Posterior cingulate gyrus (tissue), 11 donors: ENCODE measurements at places on chromosomes 16 and 17.

- peak; percentile 75 for DNase-seq
These were observed 64.2 kb downstream of the SPECC1 start for GRCh38 chr17:20073055-20073979.

- no peak for DNase-seq
These were observed 527.0 kb downstream of the MAF start for GRCh38 chr16:79073566-79073965.

DNA sequence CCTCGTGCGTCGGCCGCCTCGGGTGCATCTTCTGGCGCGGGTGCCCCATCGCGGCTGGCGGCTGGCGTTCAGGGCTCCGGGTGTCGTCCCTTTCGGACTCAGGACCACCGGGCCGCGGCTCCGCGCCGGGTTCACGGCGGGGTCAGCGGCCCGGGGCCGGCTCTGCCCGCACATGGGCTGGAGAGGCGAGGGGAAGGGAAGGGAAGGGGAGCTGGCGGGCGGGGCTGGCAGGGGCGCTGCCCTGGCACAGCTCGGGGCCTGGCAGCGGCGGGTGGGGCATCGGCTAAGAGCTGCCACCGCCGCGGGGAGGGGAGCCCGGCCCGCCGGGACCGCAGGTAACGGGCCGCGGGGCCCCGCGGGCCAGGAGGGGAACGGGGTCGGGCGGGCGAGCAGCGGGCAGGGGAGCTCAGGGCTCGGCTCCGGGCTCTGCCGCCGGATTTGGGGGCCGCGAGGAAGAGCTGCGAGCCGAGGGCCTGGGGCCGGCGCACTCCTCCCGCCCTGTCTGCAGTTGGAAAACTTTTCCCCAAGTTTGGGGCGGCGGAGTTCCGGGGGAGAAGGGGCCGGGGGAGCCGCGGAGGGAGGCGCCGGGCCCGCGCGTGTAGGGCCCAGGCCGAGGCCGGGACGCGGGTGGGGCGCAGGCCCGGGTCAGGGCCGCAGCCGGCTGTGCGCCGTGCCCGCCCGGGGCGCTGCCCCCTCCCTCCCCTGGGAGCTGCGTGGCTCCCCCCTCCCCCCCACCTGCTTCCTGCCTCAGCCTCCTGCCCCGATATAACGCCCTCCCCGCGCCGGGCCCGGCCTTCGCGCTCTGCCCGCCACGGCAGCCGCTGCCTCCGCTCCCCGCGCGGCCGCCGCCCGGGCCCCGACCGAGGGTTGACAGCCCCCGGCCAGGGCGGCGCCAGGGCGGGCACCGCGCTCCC lies 646 bp downstream of the HIC1 start:
- DNase-seq, result no peak

DNA sequence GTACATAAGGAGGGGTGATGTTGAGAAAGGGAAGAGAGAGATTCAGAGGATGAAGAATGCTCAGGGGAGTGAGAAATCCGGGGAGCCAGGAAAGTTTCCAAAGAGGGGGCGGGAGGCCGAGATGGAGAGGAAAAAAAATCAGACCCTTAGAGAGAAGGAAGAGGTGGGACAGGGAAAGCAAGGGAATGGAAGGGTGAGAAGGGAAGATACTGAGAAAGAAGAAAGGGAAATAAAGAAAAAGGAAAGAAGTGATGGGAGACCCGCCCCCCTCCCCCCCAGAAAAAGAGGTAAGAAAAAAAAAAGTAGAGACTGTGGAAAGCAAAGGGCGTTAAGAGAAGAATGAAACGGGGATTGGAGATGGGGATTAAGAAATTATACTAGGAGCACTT lies 507 bp downstream of the DYNLRB2 start:
- no peak for DNase-seq

- no peak for DNase-seq
These were observed 128.7 kb upstream of the ZFHX3 start for GRCh38 chr16:73176577-73177013.

- no peak for DNase-seq
These were observed 6.6 kb upstream of the SALL1 start for GRCh38 chr16:51157698-51158097.

- DNase-seq, result no peak
These were observed 8.9 kb downstream of the OR4D1 start for GRCh38 chr17:58156839-58157803.

GRCh38 chr16:23434380-23434779 lies 18.6 kb downstream of the COG7 start:
- no peak for DNase-seq

DNA sequence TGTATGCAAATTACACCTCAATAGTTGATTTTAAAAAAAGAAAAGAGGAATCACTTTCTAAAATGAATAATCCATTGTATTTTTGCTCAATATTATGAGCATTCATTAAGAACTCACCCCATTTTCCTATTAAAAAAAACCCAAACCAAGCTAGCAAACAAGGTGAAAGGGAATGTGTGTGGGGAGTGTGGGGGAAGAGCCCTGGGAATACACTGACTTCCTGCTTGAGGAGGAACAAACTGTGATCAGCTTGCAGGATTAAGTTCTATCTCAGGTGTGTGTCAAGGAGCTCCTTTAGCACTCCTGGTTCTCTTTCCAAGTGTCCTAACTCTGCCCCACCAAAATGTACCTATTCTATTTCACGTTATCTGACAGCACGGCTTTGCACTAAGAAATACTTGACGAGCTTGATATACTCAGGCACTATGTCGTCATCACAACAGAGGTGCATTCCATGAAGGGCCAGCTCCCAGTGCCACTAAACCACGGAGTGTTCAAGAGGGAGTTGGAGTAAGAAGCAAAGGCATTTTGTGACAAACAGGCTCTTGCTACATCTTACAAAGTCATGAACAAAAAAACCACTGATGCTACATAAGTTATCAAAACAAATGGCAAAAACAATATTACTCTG lies 73.2 kb downstream of the MYH10 start:
- DNase-seq, result no peak

- DNase-seq, result no peak
These were observed 110.9 kb downstream of the XYLT1 start for GRCh38 chr16:17359788-17360390.

DNA sequence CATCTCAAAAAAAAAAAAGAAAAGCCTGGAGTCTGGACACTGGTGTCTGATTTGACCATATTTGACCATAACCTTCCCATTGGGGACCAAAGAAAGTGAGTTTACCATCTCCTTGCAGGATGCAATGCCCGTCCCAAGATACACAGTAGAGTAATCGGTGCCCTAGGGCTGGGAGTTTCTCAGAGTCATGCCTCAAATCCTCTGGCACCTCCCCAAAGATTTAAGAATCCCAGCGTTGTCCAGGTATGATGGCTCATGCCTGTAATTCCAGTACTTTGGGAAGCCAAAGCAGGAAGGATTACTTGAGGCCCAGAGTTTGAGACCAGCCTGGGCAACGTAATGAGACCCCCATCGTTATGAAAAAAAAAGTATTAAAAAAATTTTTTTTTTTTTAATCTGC lies 5.0 kb downstream of the PITPNM3 start:
- no peak for DNase-seq

GRCh38 chr17:9240659-9241370 lies 219.5 kb downstream of the NTN1 start:
- no peak for DNase-seq

DNA sequence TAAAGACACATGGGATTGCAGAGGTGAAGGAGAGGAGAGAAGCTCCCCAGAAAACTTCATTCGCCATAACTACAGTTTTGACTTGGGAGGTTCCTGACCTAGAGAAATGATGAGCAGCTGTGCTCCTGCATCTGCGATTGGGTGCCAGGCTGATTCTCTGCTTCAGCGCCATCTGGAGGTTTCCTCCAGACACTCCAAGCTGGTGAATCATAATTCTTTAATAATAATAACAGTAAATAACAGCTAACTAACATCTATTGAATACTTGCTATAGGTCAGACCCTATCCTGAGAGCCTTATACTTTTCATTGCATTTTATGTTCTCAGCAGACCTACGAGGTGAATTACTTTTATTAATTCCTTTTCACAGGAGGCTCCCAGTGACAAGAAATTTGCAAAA lies 575.8 kb downstream of the TOX3 start:
- no peak for DNase-seq

DNA sequence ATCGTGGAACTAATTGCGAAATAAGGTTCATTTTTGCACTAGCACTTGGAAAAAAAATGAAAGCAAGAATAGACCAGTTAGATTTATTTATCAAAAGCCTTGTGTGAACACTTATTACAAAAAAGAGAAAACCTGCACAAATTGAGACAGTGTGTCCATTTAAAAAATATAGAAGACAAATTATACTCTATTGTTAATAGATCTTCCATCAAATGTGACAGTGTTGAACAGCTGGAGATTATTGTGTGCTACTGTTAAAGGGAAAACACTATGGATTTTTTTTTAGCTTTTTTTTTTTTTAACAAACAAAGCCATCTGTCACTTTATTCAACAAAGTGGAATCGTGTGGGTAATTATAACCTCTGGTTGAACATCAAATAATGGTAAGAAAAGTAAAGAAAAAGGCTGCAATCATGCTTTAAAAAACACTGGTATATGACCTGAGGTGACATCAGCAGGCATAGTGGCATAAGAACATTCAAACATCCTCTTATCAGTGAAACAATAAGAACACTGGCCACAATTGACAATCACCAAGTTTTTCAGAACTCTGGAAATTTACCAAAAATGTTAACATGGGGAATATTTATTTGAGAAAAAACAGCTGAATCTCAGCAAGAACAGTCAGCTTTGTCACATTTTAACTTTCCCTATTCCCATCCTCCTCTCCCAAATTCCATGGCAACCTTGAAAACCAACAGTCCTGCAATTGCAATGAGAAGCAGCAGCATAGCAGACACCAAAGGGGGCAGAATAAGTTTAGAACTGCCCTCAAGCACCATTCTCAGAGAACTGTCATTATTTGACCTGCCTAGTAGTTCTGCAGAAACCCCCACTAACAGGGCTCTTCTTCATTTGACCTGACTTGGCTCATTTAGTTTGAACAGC lies 442.3 kb upstream of the MON1B start:
- no peak for DNase-seq

- no peak for DNase-seq
These were observed 162.6 kb downstream of the TMEM132E start for GRCh38 chr17:34741967-34742366.

- no peak for DNase-seq
These were observed 4.1 kb downstream of the KRT10 start for GRCh38 chr17:40818343-40818732.

- peak; percentile 3 for DNase-seq
These were observed 8.9 kb upstream of the HDAC5 start for GRCh38 chr17:44132275-44132821.

DNA sequence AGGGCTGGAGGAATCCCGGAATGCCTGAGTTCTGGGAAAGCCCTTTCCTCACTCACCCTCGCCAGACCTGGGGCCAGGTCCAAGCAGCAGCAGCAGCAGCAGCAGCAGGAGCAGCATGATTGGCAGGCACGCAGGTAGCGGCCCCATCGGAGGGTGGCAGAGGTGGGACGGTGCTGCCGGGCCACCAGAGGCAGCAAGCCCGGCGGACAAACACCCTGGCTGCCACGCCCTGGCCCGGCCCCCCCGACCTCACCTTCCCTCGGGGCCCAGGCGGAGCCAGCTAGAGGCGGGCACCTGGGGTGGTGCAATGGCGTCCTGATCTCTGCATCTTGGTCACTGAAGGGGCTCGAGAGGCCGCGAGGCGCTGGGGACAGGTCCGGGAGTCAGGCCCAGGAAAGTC lies 122.4 kb downstream of the LAT start:
- DNase-seq, result no peak

- DNase-seq, result no peak
These were observed 129.7 kb downstream of the KCNJ2 start for GRCh38 chr17:70298929-70299531.

DNA sequence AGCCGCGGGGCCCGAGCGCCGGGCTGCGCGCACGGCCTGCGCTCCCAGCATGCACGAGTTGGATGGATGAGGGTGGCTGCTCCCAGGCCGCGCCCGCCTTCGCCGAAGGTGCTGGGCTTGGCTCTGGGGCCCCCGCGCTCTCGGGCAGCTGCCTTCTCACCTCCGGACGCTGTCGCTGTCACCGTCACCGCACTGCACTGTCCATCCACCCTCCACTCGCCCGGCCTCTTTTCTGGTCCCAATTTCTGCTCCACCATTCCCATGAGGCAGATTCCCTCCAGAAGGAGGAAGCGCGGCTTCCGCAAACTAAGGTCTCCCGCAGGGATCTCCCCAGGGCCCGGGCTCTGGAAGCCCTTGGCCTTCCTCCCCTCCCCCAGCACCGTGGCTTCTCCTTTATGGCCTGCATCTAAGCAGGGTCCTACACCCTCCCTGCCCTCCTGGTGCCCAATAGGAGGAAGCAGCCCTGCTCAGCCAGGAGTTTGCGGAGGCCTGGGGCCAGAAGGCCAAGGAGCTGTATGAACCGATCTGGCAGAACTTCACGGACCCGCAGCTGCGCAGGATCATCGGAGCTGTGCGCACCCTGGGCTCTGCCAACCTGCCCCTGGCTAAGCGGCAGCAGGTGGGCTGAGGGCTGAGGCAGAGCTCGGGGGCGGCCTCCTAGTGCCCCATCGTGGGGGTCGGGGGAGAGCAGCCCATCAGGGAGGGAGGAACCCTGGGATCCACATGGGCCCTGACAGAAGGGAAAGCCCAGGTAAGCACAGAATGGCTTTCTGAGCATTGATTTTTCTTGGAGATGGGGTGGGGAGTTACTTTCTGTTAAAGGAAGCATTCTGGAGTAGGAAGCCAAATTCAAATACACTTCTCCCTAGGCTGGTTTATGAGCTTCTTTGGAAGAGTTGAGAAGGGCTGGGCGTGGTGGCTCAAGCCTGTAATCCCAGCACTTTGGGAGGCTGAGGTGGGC lies 899 bp downstream of the ACE start:
- DNase-seq, result peak; percentile 70

DNA sequence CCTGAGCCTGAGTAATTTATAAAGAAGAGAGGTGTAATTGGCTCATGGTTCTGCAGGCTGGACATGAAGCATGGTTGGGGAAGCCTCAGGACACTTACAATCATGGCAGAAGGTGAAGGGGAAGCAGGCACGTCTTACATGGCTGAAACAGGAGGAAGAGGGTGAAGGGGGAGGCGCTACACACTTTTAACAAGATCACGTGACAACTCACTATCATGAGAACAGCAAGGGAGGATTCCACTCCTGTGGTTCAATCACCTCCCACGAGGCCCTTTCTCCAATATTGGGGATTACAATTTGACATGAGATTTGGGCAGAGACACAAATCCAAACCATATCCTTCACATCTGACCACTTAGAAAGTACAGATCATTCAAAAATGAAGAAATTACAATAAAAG lies 110.6 kb upstream of the SHISA6 start:
- no peak for DNase-seq

DNA sequence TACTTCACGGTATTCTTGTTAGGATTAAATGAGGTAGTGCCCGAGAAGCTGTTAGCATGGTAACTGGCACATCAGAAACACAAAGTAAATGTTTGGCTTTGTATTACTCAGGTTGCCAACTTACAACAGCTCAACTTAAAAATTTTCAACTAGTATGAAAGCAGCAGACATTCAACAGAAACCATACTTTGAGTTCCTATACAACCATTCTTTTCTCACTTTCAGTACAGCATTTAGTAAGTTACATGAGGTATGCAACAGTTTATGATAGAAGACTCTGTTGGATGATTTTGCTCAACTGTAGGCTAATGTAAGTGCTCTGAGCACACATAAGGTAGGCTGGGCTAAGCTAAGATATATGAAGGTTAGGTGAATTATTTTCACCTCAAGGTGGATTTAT lies 7.7 kb downstream of the CENPN start:
- DNase-seq, result no peak
